Right renal pelvis (tissue), 4 donors: ENCODE measurements at places on chromosomes 16 and 17.

DNA sequence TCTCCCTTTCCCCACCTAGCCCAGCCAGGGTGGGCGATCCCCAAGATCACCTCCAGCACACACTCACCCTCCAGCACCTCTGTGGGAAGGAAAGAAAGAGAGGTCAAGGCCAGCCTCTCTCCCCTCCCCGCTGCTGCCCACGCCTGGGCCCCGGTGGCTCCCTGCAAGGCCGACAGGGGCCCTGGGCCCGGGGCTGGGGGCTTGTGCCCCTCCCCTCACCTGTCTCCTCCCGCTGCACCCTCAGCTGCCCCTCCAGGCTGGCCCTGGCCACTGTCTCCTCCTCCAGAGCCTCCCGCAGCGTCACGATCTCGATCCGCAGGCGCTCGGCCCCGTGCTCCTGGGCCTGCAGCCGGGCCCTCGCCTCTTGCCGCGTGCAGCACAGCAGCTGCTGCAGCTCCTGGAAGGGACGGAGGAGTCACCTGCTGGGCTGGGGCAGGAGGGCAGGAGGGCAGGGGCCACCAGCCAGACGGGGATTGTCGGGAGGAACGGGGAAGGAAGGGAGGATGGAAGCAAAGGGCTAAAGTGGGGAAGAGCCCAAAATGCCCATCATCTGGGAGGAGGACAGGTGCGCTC is 19.2 kb downstream of the RABEP2 start:
- no peak for DNase-seq

DNA sequence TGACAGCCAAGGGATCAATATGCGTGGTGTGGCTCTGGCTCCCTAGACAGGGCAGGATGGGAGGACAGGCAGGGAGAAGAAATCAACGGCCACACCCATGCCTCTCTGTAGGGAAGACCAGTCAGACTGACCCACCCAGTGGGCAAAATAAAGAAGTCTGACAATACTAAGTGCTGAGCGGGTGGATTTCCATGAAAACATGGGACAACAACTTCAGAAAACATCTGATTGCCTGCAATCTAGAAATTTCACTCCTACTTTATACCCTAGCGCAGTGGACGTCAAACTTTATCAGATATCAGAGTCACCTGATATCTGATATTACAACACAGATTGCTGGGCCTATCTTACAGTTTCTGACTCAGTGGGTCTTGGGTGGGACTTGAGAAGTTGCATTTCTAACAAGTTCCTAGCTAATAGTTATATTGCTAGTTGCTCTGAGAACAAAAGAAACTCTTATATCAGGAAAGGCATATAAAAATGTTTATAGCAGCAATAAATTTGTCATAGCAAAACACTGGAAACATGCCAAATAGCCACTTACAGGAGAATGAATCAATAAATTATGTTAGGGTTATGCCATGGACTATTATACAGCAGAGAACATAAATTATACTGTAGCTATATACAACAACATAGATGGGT is 38.4 kb downstream of the C17orf67 start:
- no peak for DNase-seq

DNA sequence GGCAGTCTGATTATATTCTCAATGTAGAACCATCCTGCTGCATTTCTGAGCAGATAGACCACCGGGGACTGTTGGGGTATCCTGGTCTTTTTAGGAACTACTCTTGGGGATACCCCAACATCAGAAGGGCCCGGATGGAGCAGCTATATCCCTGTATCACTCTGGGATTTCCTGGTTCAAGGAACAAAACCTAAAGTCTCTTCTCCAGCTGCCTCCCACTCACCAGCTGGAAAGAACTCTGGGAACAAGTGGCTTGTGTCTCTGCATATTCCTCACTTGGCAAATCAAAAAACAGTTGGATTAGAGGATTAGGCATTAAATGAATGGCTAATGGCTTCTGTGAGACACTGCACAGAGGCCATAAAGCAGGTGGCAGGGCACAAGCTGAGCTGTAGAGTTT is 62.3 kb upstream of the HS3ST2 start:
- no peak for DNase-seq

DNA sequence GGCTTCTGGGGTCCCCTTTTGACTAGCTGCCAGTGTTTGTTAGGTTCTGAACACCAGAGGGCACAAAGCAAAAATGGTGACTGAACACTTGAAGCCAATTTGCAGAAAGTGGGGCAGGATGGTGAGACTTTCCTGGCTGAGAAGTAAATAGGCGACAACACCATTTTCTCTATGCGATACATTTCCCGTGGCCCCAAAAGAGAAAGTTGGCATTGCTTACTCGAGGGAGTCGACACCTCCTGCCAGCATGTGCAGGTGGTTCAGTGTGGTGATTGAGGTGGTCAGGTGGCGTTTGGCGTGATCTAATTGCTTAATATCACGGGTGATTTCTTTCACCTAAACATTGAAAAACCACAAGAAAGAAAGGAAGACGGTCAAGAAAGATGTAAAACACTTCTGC is 59.0 kb downstream of the VPS53 start:
- DNase-seq = no peak

DNA sequence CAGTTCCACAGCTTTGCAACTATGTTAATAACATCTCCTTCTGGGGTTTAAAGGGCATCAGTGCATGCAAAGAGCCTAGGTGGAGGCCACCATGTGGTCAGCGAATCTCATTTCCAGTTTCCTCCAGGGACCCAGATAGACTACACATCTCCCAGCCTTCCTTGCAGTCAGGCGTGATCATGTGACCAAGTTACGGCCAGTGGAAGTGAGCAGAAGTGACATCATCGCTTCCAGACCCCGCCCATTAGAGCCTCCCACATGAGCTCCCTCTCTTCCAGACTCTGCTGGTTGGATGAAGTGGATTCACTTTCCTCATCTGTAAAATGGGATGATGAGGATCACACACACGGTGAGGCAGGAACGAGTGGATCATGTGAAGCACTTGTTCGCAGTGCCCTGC is 27.4 kb upstream of the KDM8 start:
- no peak for DNase-seq

DNA sequence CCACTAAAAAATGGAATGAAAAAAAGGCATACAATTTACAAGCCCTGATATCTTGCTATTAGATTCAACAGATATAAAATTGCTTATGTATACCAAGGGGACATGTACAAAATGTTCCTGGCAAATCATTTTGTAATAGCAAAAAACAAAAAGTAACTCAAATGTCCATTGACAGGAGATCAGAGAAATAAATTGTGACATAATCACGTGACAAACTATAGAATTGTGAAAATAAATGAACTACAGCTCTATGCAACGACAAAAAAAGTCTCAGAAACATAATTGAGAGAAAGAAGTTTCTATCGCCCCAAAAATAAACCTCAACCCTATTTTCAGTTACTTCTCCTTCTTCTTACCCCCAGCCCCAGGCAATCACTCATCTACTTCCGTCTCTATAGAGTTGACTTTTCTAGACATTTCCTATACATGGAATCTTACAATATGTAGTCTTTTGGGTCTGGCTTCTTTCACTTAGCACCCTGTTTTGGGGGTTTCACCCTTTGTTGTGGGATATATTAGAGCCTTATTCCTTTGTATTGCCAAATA is 12.1 kb upstream of the ACE start:
- no peak for DNase-seq

DNA sequence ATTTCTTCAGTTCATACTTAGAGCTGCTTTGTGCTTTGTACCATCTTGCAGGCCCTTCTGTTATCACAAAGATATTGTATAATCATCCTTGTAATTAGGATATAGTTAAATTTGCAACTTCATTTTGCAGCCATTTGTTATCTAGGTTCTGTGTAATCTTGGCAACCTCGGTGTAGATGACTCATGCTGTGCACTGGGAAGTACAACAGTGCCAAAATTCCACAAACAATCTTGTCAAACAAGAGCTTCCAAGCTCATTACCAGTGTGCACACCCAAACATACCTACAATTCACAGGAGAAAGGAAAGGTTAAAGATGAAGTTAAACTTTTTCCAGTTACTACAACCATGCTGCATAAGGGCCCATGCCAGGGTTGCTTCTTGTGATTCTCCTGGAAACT is 1231.8 kb downstream of the CDH11 start:
- DNase-seq = no peak

GRCh38 chr17:45284176-45285140 is 22.6 kb upstream of the SPATA32 start:
- DNase-seq = no peak

- DNase-seq = no peak
Observed at GRCh38 chr16:57865746-57866528, 63.6 kb upstream of the KIFC3 start.

GRCh38 chr16:24524855-24525677 is 14.3 kb upstream of the RBBP6 start:
- no peak for DNase-seq

DNA sequence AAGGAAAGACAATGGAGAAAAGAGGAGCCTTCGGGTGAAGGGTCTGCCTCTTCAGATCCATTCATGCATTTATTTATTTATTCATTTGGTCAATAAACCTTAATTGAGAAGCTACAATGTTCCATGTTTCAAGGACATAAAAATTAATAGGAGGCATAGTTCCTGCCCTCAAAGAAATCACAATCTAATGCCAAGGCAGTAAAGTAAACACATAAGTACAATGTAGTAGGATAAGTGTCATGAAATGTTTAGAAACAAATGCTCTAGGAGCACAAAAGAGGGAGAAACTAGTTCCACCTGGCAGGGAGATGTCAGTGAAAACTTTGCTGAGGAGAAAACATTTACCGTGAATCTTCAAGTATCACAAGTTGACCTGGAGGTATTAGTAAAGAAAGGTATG is 103.5 kb upstream of the NOG start:
- no peak for DNase-seq

GRCh38 chr17:44887971-44888954 is 11.0 kb downstream of the EFTUD2 start:
- DNase-seq = no peak

- no peak for DNase-seq
Observed at GRCh38 chr17:42759982-42760651, 910 bp upstream of the RAMP2 start.

GRCh38 chr17:61087024-61087423 is 312.6 kb upstream of the TBX2 start:
- DNase-seq = no peak

GRCh38 chr16:4683255-4684057 is 9.9 kb upstream of the NUDT16L1 start:
- DNase-seq = no peak

DNA sequence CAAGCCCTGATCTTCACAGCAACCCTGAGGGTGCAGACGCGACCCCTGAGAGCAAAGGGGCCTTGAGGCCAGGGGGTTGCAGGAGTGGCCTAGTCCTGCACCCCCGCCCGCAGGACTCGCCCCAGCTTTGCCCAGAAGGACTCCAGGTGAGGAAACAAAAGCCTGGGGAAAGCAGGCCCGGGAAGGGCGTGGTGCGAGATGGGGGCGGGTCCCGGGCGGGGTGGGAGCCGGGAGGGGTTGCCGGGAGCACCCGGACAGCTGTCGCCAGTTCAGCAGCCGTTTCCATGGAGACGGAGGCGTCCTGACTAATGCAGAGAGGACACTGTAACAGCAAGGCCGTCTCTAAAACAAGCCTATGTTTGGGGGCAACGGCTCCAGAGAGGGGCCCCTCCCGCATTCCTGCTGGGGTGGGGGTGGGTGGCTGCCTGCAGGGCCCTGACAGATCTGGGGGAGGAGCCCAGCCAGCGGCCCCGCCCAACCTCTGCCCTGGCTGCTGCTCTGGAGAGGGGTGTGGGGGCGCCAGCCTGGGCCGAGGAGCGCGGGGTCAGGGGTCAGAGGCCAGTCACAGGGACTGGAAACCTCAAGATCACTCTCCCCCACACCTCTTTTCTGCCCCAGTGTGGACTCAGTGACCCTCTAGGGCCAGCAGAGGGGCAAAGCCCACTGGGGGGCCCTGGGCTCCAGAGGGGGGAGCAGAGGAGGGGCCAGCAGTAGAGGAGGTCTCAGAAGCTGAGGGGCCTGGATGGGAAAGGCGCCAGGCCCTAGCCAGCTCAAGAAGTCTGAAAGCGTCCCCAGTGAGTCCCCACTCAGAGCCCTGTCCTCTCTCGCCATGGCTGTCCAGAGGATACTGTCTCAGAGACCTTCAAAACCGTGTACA is 3.1 kb upstream of the TPPP3 start:
- DNase-seq = no peak

GRCh38 chr17:45127548-45128300 is 4.6 kb downstream of the PLCD3 start:
- DNase-seq = no peak

- no peak for DNase-seq
Observed at GRCh38 chr17:67638871-67639270, 78.9 kb upstream of the NOL11 start.

DNA sequence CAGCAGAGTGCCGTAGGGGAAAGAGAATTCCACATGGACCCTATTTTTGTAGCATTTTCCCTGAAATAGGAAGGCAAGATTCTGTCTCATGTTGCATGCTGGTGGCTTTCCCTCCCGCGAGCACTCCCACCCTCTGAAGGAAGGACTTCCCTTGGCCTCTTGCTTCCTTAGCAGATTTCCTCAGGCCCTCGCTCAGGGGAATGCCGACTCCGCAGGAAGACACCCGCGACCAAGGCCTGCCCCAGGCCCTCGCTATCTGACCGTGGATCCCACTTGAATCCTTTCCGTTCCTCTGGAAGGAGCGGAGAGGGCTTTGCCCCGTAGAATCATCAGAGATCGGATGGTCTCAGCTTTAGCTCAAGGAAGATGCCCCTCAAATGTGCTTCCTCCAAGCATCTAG is 179.4 kb upstream of the FOXF1 start:
- no peak for DNase-seq

DNA sequence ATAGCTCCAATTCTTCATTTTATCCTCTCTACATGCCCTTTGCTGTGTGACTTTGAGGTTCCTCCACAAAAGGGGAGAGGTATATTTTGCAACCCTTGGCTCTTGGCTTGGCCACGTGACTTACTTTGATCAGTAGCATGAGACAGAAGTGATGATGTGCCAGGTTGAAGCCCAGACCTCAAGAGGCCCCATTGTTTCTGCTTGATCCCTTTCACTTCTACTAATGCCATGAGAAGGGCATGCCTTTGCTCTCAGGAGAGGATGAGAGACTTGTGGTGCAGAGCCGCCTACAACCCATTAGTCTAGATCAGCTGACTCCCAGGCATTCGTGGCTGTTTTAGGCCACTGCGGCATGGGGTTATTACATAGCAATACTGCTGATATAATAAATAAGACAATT is 356.2 kb upstream of the SALL1 start:
- no peak for DNase-seq

DNA sequence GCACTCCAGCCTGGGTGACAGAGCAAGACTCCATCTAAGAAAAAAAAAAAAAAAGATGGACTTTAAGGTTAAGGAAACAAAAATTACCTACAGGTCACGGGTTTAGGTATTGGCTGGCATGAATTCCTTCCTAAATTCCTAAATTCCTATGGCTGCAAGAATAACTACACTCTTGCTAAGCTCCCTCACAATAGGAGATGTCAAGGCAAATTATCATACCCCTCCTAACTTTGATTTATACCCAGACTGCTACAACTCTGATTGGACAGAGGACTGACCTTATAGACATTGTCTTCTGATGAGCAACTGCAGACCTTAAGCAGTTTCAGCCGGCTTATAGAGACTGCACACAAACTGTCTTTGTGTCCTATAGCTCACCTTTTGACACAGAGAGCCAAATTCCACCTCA is 25.1 kb upstream of the TMC7 start:
- DNase-seq = no peak
